ENCODE measurements at places on chromosomes 11 and 22.

GRCh38 chr11:70247710-70248072 is 22.8 kb upstream of the PPFIA1 start:
- peaks cover 18% of the 10 kb centered on the region for H3K4me1 ChIP-seq
- H3K27ac ChIP-seq = no peak overlapping the region
- H3K4me3 ChIP-seq = no peak overlapping the region
- H3K27me3 ChIP-seq = no peaks in the 10 kb centered on the region

DNA sequence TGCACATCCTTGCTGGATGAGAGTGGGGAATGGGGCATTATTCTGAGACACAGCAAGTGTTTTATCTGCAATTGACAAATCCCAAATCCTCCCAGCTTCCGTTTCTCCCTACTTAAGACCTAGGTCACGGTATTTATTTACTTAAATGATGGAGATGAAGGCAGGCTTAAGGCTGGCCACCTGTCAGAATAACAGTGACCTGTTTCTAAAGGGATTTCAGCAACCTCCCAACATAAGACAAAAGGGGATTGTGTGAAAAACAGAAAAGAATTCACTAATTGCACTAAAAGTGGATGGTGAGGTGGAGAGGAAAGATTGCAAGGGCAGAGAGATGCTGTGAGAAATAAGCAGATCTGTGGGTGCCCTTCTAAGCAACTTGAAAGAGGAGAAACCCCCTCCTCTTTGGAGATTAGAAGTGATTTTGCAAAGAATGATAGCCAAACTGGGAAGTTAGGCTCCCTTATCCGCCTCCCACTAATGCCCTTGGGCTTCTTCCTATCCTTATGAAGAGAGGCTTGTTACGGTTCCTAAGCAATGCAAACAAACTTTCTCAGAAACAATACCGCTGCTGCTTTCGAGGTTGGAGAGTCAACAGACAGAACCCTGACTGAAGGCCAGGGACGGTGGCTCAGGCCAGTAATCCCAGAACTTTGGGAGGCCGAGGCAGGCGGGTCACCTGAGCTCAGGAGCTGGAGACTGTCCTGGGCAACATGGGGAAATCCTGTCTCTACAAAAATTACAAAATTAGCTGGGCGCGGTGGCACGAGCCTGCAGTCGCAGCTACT is 84.3 kb downstream of the ARL14EP start:
- no peaks in the 10 kb centered on the region for H3K4me1 ChIP-seq
- H3K27me3 ChIP-seq = no peaks in the 10 kb centered on the region

DNA sequence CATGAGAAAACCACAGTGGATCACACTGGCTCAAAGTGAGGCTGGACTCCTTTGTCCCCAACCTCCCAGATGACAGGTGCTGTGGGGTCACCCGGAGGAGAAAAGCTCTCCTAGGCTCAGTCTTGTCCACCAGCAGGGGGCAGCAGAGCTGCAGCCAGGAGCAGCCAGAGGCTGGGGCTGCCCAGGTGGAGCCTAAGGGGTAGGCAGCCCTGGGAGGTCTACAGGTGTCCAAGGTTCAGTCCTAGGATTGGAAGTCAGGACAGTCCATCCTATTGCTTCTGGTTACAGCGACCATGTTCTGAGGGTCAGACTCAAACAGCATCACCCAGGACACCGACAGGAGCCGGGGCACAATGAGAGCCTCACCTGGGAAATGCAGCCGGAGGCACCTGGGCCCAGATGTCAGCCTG is 77.6 kb upstream of the IGLL5 start:
- no peak overlapping the region for H3K4me3 ChIP-seq

GRCh38 chr11:10502770-10503169 is 38.2 kb downstream of the RNF141 start:
- H3K4me1 ChIP-seq = no peaks in the 10 kb centered on the region
- no peak overlapping the region for H3K4me3 ChIP-seq
- no peaks in the 10 kb centered on the region for H3K27me3 ChIP-seq
- H3K27ac ChIP-seq = no peak overlapping the region

- DNase-seq = no peak
- no peaks in the 10 kb centered on the region for H3K36me3 ChIP-seq
- no peaks in the 10 kb centered on the region for H3K4me1 ChIP-seq
- no peaks in the 10 kb centered on the region for H3K27me3 ChIP-seq
- no peak overlapping the region for H3K27ac ChIP-seq
Measured at GRCh38 chr11:88104408-88104807, 70.8 kb downstream of the RAB38 start.

GRCh38 chr11:34860034-34860433 is 56.1 kb downstream of the APIP start:
- no peak overlapping the region for H3K27ac ChIP-seq
- DNase-seq = no peak
- no peaks in the 10 kb centered on the region for H3K4me1 ChIP-seq
- no peaks in the 10 kb centered on the region for H3K27me3 ChIP-seq
- no peak overlapping the region for H3K4me3 ChIP-seq

GRCh38 chr11:65290448-65291165 is 24.1 kb upstream of the CDC42EP2 start:
- H3K27me3 ChIP-seq = no peaks in the 10 kb centered on the region
- no peak overlapping the region for H3K4me3 ChIP-seq
- H3K27ac ChIP-seq = no peak overlapping the region

- H3K4me3 ChIP-seq = no peak overlapping the region
- H3K36me3 ChIP-seq = no peaks in the 10 kb centered on the region
- no peak overlapping the region for H3K27ac ChIP-seq
- peak; percentile 66 for DNase-seq
- H3K4me1 ChIP-seq = no peaks in the 10 kb centered on the region
Measured at GRCh38 chr11:32312865-32313403, 122.4 kb downstream of the WT1 start.

GRCh38 chr11:115469361-115469760 is 34.9 kb downstream of the CADM1 start:
- H3K36me3 ChIP-seq = no peaks in the 10 kb centered on the region
- H3K27me3 ChIP-seq = no peaks in the 10 kb centered on the region
- no peak overlapping the region for H3K27ac ChIP-seq
- no peak overlapping the region for H3K4me3 ChIP-seq

GRCh38 chr11:35629914-35630313 is 11.7 kb downstream of the FJX1 start:
- no peaks in the 10 kb centered on the region for H3K36me3 ChIP-seq
- H3K27ac ChIP-seq = no peak overlapping the region
- H3K4me1 ChIP-seq = no peaks in the 10 kb centered on the region
- no peaks in the 10 kb centered on the region for H3K27me3 ChIP-seq
- peak; percentile 94 for DNase-seq

DNA sequence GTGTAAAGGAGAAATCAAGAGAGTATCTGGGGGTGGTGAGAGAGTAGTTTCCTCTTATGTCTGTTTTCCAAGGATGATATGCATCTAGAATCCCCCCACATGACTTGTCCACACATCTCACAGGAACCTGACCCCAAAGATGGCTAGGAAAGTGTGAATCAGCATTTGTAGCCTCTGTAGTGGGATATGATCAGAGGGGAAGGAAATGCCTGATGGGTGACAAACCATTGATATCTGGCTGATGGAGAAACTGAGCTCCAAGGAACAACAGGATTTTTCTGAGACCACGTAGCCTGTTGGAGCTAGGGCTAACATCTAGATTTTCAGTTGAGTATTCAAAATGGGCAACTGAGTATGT is 369.4 kb downstream of the DDX10 start:
- no peaks in the 10 kb centered on the region for H3K4me1 ChIP-seq
- no peaks in the 10 kb centered on the region for H3K36me3 ChIP-seq
- DNase-seq = no peak
- no peaks in the 10 kb centered on the region for H3K27me3 ChIP-seq
- H3K27ac ChIP-seq = no peak overlapping the region
- no peak overlapping the region for H3K4me3 ChIP-seq

GRCh38 chr11:35675901-35676610 is 13.5 kb downstream of the TRIM44 start:
- no peaks in the 10 kb centered on the region for H3K27me3 ChIP-seq
- H3K4me1 ChIP-seq = no peaks in the 10 kb centered on the region
- DNase-seq = no peak
- H3K36me3 ChIP-seq = no peaks in the 10 kb centered on the region

GRCh38 chr11:16605389-16605893 is 133.0 kb upstream of the C11orf58 start:
- H3K4me1 ChIP-seq = peaks cover 14% of the 10 kb centered on the region
- no peaks in the 10 kb centered on the region for H3K36me3 ChIP-seq
- peak overlapping the region; percentile 55 for H3K4me3 ChIP-seq
- peaks cover 55% of the 10 kb centered on the region for H3K27me3 ChIP-seq
- H3K27ac ChIP-seq = no peak overlapping the region

GRCh38 chr11:18907391-18907790 is 31.8 kb downstream of the MRGPRX1 start:
- DNase-seq = no peak
- H3K4me3 ChIP-seq = no peak overlapping the region
- H3K27ac ChIP-seq = no peak overlapping the region
- no peaks in the 10 kb centered on the region for H3K4me1 ChIP-seq
- no peaks in the 10 kb centered on the region for H3K27me3 ChIP-seq

DNA sequence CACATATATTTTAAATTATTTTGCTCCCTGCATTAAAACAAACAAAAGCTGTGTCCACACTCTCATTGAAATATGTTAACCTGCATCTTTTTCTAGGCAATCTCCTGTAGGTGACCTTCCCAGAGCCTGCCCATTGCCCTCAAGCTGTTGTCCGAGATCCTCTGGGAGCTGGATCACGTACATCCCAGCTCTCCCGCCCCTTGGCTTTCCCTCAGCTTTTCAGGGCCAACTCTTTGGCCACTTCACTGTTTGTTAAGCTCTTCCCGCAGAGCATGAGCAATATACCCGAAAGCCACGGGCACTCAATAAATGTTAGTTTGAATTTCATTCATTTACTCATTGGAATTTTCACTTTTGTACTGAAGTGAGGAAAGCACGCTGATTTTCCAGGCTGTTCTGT is 32.2 kb downstream of the ELMOD1 start:
- no peak for DNase-seq
- H3K27me3 ChIP-seq = no peaks in the 10 kb centered on the region
- H3K4me1 ChIP-seq = no peaks in the 10 kb centered on the region
- no peak overlapping the region for H3K4me3 ChIP-seq
- H3K36me3 ChIP-seq = no peaks in the 10 kb centered on the region
- no peak overlapping the region for H3K27ac ChIP-seq

Data from trophoblast cell (in vitro differentiated cells and primary cell).